SHP77 (cell line): ENCODE measurements at places on chromosomes 3 and 15.

DNA sequence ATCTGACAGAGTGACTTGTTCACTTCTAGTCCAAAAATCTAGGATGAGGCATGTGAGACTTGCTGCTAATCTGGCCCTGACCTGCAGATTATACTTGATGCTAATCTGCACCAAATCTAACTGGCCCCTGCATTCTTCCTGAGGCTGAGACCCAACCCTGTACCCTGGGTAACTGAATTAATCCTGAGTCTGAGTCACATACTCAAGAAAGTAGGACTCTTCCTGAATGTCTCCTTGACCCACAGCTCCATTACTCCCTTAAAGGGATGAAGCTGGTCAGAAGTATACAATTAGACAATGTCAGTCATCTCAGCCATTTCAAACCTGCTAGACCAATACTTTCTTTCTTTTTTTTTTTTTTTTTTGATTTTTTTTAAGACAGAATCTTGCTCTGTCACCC, 25.5 kb downstream of the PTPN9 start:
- DNase-seq, result no peak

DNA sequence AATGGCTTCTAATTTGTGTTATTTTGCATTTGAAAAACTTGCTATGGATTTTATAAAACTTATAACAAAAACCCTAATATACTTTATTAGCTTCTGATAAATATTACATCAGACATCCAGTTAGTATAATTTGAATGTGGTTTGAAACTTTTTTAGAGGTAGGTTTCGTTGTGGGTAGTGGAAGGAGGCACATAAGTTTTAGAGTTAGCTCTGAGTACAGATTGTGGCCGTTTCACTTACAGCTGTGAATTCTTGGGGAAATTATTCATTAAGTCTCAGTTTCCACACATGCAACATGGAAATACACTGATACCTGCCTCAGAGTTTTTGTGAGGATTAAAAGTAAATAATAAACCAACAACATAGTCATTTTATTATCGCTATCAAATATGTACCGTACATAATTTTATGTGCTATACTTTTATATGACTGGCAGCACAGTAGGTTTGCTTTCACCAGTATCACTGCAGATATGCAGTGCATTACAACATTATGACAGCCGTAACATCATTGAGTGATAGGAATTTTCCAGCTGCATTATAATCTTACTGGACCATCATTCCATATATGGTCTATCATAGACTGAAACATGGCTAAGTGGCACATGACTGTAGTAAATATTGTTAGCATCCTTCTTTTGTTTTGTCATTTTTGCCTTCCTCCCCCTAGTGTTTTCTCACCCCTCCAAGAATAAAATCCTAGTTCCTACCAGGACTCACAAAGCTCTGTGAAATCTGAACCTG, 175.6 kb downstream of the AKAP13 start:
- no peak for DNase-seq

- DNase-seq, result no peak
Measured at GRCh38 chr15:70099967-70100473, 2.3 kb upstream of the TLE3 start.

DNA sequence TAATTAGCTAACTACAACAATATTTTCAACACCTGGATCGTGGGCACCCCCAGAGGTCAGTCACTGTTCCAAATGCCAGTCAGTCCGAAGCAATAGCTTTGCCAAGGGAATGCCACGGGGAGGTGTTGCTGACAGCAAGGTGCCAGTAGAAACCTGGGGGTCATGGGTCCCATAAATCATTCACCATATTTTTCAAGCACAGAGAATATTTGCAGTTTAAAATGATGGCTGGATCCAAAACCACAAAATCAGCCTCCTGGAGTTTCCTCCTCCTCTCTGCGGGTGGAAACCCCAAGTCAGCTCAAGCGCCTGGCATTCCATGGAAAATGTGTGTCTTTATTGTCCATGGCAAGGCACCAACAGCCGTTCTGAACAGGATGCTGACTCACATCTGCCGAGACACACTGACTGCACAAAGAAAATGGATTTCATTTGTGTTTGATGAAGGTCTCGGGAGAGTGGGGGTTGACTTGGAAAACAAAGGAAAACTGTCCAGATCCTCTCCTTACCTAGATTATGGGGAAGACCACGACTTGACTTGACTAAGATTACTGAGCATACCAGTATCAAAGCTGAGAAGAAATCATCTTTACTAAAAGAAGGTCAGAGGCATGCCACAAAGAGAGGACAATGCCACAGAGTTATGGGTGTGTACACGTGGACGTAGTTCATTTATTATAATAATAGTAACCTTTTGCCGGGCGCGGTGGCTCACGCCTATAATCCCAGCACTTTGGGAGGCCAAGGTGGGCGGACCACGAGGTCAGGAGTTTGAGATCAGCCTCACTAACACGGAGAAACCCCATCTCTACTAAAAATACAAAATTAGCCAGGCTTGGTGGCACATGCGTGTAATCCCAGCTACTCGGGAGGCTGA, 26.4 kb downstream of the ANXA2 start:
- no peak for DNase-seq

DNA sequence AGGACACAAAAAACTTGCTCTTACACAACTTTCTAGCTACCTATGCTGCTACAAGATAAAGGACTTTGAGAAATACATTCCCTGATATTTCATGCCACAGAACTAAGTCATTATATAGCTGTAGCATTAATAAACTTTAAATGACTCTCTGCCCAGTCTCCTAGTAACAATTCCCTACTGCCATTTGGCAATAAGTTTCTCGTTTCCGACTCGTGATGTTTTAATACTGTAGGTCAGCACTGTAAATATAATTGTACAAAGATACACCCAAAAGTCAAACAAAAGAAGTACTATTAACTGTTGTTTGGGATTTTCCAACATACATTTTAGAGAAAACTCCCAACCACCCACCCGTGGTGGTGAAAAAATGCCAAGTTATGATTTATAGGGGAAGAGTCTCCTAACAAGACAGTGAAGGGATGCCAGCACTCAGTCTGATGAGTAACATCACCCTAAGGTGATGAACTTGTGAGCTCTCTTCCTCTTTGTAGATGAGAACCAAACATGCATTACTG, 132.2 kb downstream of the DUT start:
- DNase-seq, result no peak

- DNase-seq, result no peak
Measured at GRCh38 chr3:195087328-195087727, 183.6 kb downstream of the XXYLT1 start.

DNA sequence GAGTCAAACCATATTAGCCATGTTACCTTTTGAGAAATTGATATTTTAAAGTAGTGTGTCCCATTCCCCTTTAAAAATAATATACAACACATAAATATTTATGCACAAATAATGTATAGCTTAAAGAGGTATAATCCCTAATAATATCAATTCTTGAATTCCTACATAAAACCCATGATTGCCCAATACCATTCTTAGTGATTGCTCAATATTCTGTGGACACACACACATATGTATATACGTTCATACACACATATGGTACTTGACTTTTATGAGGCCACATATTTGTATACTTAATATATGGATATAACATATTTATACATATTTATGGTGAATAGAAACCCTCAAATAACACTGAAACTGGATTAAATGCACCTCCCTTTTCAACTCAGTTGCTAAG, 367.4 kb downstream of the ZBBX start:
- no peak for DNase-seq

- DNase-seq, result no peak
Measured at GRCh38 chr3:29239376-29239775, 41.5 kb upstream of the RBMS3 start.

DNA sequence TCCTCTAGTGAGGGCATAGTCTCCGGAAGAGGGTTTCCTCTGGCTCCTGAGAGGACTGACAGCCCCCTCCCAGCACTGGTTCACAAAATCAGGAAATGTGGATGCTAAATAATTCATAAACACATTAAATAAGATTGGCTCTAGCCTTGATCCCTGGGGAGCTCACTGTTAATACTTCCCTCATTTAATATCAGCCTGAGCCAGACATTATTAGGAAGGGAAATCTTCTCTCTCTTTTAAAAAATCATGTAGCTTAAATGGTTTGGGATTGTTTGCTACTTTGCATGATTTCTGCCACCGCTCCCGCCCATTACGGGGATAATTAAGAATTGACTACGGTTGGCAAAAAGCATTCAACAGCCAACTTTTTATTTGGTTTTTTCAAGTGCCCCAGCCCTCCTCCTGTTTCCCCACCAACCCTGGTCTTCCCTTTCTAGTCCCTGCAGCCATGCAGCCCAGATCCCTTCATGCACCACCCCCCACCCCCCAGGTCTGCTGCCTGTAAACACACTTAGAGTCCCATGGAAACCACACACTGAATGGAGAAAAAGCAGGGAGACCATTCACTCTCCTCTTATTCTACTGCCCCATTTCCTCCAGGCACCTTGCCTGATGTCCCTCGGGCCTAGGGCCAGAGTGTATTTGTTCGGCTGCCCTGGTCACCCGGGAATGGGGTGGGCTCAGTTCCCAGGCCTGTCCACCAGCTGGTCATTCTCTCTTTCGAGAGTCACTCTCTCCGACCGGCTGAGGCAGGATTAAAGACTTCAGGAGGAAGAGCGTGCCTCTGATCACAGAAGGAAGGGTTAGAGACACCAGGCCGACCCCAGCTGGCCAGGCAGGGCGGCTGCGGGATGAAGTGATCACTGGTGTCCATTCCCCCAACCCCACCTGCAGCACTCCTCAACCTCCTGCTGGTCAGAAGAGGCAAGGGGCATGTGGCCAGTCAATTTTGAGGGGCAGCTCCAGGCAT, 45.1 kb downstream of the SEMA5B start:
- no peak for DNase-seq

GRCh38 chr3:186164696-186165095, 55.8 kb upstream of the ETV5 start:
- no peak for DNase-seq

DNA sequence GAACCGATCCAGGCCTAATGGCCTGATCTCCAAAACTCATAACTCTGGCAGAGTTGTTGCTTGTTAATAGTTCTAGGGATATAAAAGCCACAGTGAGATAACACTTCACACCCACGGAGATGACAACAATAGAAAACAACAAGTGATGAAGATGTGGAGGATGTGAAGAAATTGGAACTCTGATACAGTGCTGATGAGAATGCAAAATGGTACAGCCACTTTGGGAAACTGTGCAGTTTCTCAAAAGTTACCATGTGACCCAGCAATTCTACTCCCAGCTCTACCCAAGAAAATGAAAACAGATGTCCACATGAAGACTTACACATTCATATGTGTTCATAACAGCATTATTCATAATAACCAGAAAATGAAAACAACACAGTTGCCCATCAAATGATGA, 3.8 kb downstream of the CMTM7 start:
- no peak for DNase-seq

- no peak for DNase-seq
Measured at GRCh38 chr3:85288257-85288656, 329.5 kb downstream of the CADM2 start.

DNA sequence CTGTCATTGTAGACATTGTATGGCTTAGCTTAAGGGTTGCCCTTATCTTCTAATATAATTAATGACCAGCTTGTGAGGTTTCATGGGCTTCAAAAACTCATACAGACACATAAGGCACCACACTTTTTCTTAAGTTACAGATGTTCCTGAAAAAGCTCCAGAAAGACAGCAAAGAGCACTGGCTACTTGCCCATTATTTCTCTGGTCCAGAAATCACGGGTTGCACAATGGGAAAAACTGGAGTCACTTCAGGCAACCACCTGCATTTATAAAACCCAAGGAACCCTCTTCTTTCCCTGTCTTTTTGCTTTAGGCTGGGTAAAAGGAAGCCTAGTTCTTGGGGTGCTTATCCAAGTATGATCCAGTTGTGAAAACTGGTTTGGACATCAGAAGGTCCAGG, 2.3 kb upstream of the COL6A6 start:
- no peak for DNase-seq

DNA sequence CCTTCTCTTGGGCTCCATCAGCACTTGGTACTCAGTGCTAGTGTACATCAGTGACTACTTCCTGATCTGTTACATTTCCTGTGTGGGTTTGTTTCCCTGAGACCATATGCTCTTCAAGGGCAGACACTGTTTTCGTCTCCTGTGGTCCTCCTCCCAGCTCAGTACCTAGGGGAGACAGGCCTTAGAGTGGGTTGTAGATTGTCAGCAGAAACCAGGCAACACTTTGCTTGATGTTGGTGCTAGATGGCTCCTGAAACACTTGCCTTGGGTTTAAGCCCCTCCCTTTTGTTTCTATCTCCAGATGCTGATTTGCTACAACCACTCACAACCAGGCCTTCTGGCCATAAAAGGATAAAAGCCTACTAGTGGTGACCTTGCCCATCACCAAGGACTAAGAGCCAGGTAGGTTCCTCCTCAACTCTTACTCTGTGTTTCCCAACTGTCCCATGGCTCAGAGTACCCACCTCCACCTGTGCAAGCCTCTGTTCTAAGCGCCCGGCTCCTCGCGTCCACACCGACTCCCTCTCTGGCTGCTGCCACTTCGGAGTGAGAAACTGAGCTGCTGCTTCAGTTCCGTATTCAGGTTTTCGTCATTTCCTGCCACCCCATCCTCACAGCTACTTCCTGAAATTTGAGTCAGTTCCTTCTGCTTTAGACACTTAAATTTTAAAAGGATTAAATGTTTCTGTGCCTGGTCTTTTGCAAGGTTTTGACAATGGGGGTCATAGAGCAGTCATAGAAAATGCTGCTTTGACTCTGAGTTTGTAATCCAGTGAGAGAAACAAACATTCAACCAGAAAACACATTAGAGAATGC, at the start of gene HCLS1:
Gene HCLS1 (minus strand): TSS at position 548 of the 816 bp plus-strand sequence. CDS start 2,556 bp downstream, outside the sequence.
- peak; percentile 33 for DNase-seq

DNA sequence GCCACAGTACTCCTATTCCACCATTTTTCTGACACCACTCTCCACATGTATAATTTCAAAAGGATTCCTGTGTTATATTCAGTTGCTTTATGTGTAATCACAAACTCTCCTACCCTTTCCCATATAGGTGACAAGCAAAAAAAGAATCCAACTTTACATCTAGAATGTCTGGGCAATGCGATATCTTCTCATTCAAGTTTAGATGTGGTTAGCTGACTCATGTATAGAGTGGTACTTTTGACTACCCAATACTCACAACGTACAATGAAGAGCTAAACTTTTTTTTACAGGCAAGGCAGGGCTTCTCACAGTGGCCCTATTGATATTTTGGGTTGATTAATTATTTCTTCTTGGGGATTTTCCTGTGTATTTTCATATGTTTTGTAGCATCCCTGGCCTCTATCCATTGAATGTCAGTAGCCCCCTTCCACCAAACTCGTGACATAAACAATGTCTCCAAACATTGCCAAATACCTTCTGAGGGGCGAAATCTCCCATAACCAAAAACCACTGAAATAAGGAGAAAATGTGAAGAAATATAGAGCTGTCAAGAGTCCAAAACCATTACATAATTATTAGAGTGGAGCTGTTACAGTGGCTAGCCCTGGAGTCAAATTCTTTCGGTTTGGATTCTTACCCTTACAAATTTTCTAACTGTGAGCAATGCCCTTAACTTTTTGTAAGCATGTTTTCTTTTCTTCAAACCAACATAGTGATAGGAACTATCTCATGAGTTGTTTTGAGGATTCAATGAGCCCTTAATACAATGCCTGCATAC, 342.6 kb downstream of the NSUN3 start:
- DNase-seq, result no peak
